B cell (primary cell): ENCODE measurements at places on chromosomes 2 and 18.
A peak's percentile ranks its signal among the peaks of the same experiment; 100 is the strongest.

DNA sequence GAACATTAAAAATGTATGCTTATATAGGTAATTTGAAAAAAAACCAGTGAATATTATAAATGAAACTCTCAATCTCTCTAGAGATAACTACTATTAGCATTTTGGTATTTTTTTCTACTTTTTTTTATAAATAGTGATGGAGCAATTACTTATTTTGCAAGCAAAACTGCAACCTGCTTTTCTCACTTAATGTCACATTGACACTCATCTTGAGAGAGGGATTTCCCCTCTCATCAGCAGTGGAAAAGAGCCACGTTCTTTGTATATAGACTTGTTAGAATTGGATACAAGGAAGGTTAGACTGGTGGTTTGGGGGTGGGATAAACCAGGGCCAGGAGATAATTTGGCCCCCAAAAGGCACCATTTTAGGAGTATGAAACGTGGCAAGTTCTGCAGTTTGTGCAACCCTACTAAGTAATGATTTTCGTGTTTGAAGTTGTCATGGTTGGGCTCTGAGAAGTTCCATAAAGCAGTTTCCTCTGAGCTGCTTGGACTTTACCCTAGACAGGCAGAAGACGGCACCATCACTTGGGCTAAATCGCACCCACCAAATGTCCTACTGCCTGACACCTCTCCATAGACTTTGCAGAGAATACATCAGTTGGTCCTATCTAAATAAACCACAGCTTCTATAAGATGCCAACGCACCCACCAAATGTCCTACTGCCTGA lies 194.0 kb downstream of the ACTR3 start:
- no peak for DNase-seq
- H3K27ac ChIP-seq: no peak overlapping the region
- H3K4me3 ChIP-seq: no peak overlapping the region
- H3K27me3 ChIP-seq: no peaks in the 10 kb centered on the region

DNA sequence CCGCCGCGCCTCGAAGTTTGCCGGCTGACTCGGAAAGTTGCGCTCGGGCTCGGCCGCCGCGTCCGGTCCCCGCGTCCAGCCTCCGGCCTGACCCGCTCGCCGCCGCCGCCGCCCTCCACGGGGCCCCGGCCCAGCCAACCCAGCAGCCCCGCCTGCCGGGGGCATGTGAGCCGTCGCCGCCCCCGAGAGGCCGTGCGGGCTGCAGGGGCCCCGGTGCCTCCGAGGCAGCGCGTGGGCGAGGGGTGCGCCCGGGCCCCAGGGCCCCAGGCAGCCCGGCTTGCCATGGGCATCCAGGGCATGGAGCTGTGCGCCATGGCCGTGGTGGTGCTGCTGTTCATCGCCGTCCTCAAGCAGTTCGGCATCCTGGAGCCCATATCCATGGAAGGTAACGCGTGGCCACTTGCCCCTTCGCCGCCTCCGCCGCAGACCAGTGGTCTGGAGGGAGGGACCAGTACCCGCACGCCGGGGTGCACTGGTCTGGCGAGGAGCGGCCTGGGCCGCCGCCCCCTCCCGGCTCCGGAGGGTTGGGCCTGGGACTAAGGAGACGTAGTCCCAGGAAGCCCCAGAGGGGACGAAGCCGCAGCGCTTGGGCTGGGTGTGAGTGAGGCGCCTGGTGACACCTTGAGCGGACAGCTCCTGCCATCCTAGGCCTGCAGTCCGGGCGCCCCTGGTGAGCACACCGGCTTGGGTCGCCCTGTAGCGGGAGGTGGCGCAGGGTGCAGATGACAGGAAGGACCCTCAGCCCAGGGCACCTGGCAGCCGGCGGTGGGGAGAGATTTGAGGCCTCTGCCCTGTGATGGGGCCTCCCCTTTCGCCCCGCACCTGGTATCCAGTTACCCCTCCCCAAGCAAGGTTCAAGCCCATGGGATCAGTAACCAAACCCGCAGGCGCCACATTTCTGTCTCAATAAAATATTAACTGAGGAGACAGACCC lies 49.9 kb downstream of the KCNIP3 start:
- peaks cover 11% of the 10 kb centered on the region for H3K4me1 ChIP-seq
- H3K27ac ChIP-seq: no peak overlapping the region
- H3K36me3 ChIP-seq: no peaks in the 10 kb centered on the region
- no peak overlapping the region for H3K4me3 ChIP-seq
- H3K27me3 ChIP-seq: peaks cover 20% of the 10 kb centered on the region

DNA sequence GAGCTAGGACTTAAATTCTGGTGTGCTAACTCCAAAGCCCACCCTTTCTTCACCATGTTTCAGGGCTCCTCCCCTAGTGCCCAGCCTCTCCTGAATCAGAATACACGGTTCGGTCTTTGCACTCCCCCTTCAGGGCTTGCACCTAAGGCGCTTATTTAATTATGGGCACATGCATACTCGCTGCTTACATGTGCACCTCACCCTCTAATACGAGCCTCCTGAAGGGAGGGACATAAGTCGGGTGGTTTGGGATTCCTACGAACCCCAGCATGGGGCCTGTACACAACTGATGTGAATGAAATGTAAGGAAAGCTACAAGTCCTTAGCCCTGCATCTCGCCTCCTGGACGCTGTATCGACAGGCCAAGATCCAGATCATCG lies 435 bp downstream of the IFT172 start:
- peaks cover 12% of the 10 kb centered on the region for H3K4me1 ChIP-seq
- no peak for DNase-seq
- H3K4me3 ChIP-seq: peak overlapping the region; percentile 79
- H3K27me3 ChIP-seq: peaks cover 14% of the 10 kb centered on the region
- H3K36me3 ChIP-seq: no peaks in the 10 kb centered on the region
- H3K27ac ChIP-seq: peak overlapping the region; percentile 84

DNA sequence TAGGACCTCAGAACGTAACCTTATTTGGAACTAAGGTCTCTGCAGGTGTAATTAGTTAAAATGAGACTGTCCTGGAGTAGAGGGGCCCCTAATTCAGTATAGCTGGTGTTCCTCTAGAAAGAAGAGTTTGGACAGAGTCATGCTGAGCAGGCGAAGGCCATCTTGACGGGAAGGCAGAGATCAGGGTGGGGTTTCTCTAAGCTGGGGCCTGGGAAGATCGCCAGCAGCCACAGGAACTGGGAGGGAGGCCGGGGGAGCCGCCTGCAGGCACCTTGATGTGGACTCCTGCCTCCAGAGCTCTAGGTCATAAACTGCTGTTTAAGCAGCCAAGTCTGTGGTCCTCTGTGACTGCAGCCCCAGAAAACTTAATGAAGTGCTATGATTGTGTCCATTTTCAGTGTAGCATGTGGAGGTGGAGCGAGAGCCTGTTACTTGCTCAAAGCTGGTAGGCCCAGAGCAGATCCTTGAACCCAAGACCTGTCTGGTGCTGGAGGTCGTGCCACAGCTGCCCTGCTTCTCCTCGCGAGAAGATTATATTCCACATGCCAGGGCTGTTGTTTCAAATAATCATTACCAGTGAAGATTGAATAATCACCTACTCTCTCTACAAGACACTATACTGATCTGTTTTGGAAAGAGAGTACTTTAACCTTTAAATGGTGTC lies 105.7 kb downstream of the TPO start:
- no peaks in the 10 kb centered on the region for H3K27me3 ChIP-seq
- no peaks in the 10 kb centered on the region for H3K36me3 ChIP-seq
- peaks cover 14% of the 10 kb centered on the region for H3K4me1 ChIP-seq
- DNase-seq: no peak
- H3K4me3 ChIP-seq: no peak overlapping the region
- no peak overlapping the region for H3K27ac ChIP-seq

DNA sequence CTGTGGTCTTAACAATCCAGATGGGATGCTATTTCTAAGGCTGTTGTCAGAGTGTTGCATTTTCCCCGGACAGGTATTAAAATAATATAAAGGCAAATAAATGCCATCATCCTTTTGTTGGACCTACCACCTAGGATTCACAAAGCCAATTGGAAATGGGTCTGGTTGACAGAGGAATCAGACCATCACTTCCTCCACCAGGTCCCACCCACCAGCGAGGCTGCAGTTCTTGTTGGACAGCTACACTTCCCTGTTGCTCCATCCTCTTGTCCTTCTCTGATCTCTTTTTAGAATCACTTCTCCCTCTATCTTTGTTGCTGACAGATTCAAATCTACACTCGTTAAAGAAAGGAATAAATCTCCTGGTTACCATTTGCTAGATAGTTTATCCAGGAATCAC lies 1.1 kb downstream of the TMEM169 start:
- peak overlapping the region; percentile 51 for H3K27ac ChIP-seq
- H3K4me3 ChIP-seq: peak overlapping the region; percentile 75
- peak; percentile 32 for DNase-seq

- H3K4me3 ChIP-seq: no peak overlapping the region
- no peak for DNase-seq
- no peaks in the 10 kb centered on the region for H3K4me1 ChIP-seq
- no peaks in the 10 kb centered on the region for H3K36me3 ChIP-seq
Measured at GRCh38 chr2:126891681-126892500, 6.8 kb upstream of the TEX51 start.

- no peak overlapping the region for H3K4me3 ChIP-seq
- no peak overlapping the region for H3K27ac ChIP-seq
- DNase-seq: no peak
- H3K36me3 ChIP-seq: peaks cover 3% of the 10 kb centered on the region
Measured at GRCh38 chr2:239263669-239264491, 136.9 kb downstream of the HDAC4 start.

GRCh38 chr2:121066526-121066925 lies 218.5 kb downstream of the TFCP2L1 start:
- H3K27ac ChIP-seq: no peak overlapping the region
- no peak overlapping the region for H3K4me3 ChIP-seq
- no peaks in the 10 kb centered on the region for H3K27me3 ChIP-seq
- DNase-seq: no peak
- H3K36me3 ChIP-seq: no peaks in the 10 kb centered on the region
- no peaks in the 10 kb centered on the region for H3K4me1 ChIP-seq

- no peak for DNase-seq
- H3K4me3 ChIP-seq: no peak overlapping the region
- H3K27ac ChIP-seq: no peak overlapping the region
- no peaks in the 10 kb centered on the region for H3K4me1 ChIP-seq
- H3K36me3 ChIP-seq: no peaks in the 10 kb centered on the region
Measured at GRCh38 chr18:36350839-36351469, 53.4 kb downstream of the FHOD3 start.

DNA sequence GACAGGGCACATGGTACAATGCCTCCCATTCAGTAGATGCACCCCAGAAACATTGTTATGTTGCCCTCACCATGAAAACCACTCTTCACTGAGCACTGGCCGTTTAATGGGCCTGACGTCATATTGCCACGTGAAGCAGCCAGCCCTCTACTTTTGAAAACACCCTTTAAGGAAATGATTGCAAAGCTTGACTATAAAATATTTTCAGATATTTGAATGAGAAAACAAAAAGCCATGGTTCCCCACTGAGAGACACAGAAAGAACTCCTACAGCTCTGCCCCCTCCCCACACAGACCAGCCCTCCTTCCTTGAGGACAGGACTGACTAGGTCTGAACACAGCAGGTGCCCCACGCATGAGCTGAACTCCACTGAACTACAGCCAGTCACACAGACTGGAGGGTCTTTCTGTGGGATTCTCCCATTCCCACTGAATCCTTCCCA lies 349.1 kb downstream of the ANAPC1 start:
- H3K27ac ChIP-seq: no peak overlapping the region
- H3K36me3 ChIP-seq: no peaks in the 10 kb centered on the region
- no peak overlapping the region for H3K4me3 ChIP-seq
- H3K27me3 ChIP-seq: no peaks in the 10 kb centered on the region
- DNase-seq: peak; percentile 36

GRCh38 chr2:32772638-32773447 lies 145.0 kb downstream of the TTC27 start:
- peaks cover 2% of the 10 kb centered on the region for H3K36me3 ChIP-seq
- peak; percentile 17 for DNase-seq
- no peaks in the 10 kb centered on the region for H3K27me3 ChIP-seq
- no peak overlapping the region for H3K27ac ChIP-seq

GRCh38 chr2:195602687-195603086 lies 54.3 kb upstream of the SLC39A10 start:
- H3K36me3 ChIP-seq: no peaks in the 10 kb centered on the region
- H3K4me1 ChIP-seq: peaks cover 5% of the 10 kb centered on the region
- no peak overlapping the region for H3K27ac ChIP-seq
- no peak for DNase-seq
- H3K4me3 ChIP-seq: no peak overlapping the region

DNA sequence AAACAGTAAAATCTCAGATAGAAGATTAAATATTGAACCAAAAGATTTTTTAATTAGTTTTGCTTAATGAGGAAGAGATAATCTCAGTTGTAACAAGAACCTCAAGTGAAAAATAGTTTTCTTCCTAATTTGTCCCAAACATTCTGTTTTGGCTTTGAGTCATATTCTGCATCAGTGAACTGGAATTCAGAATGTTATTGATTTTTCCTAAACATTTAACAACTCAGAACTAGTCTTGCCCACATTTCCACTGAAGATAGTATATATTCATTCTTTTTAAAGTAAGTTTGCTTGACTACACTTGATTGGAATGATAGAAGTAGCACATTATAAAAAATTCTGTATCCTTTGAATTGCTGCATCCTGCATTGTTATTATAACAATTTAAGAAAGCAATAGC lies 85.7 kb upstream of the UGP2 start:
- no peak overlapping the region for H3K27ac ChIP-seq
- H3K36me3 ChIP-seq: no peaks in the 10 kb centered on the region
- no peak overlapping the region for H3K4me3 ChIP-seq
- DNase-seq: no peak

DNA sequence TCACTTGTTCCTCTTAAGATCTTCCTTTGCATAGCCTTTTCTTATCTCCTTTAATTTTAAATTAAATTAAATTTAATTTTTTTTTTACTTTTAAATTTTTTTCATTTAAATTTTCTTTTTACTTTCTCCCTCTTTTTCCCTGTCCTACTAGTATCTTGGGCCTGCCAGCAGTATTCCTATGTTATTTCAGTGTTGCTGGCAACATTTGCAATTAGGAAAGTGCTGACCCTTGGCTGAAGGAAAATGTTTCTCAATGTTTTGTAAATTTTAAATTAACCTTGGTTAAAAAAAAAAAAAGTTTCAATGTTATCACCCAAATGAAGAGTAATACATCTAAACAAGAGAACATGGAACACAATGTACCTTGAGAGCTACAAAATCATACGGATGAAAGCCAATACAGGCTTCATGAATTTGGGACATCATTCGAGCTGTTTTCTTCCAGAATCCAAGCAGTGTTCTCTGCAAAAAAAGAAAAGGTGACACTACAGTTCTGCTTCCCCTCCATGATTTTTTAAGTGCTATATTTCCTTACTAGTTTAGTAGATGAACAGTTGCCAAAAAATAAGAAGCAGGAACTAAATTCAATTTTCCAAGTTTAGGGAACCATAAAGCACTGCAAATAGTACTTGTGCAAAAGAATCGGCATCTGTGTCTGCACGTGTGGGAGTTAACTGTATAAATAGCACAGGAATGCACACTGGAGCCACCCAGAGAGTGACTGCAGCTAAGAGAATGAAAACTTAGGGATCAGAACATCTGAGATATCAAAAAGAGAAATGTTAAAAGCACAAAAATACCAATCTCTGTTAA lies 55.8 kb downstream of the ICA1L start:
- H3K27ac ChIP-seq: no peak overlapping the region
- no peaks in the 10 kb centered on the region for H3K4me1 ChIP-seq
- no peak overlapping the region for H3K4me3 ChIP-seq
- H3K36me3 ChIP-seq: no peaks in the 10 kb centered on the region
- no peaks in the 10 kb centered on the region for H3K27me3 ChIP-seq

GRCh38 chr18:48578289-48578688 lies 39.5 kb downstream of the CTIF start:
- H3K27me3 ChIP-seq: no peaks in the 10 kb centered on the region
- H3K36me3 ChIP-seq: no peaks in the 10 kb centered on the region
- H3K4me1 ChIP-seq: no peaks in the 10 kb centered on the region
- no peak overlapping the region for H3K27ac ChIP-seq
- H3K4me3 ChIP-seq: no peak overlapping the region

- no peak for DNase-seq
- H3K27me3 ChIP-seq: no peaks in the 10 kb centered on the region
- no peaks in the 10 kb centered on the region for H3K36me3 ChIP-seq
- no peak overlapping the region for H3K4me3 ChIP-seq
- no peak overlapping the region for H3K27ac ChIP-seq
- H3K4me1 ChIP-seq: peaks cover 63% of the 10 kb centered on the region
Measured at GRCh38 chr2:45696708-45697107, 45.2 kb downstream of the PRKCE start.
